ENCODE measurements at places on chromosomes 7 and 10.

- DNase-seq, result no peak
Measured at GRCh38 chr10:43027331-43027955, 49.4 kb upstream of the RET start.

GRCh38 chr10:24730811-24731210 lies 7.1 kb upstream of the ARHGAP21 start:
- no peak for DNase-seq

- DNase-seq, result no peak
Measured at GRCh38 chr10:26637521-26638275, 59.8 kb upstream of the PDSS1 start.

DNA sequence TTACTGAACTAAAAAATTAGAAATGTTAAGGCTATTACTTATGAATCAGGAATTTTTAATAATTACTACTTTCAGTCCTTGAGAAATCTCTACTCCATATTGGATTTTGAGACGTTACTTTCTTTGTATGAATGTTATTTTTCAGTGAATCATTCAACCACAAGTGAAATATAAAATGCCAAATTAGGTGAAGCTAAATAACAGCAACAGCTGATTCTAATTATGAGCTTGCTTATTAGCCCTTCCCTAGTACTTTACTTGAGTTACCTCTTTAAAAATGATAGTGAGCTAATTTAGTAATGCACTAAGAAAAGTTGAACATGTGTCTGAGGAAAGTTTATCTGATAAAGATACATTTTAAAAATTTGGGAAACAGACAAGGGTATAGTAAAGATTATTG lies 51.4 kb downstream of the PCGF5 start:
- DNase-seq, result no peak

DNA sequence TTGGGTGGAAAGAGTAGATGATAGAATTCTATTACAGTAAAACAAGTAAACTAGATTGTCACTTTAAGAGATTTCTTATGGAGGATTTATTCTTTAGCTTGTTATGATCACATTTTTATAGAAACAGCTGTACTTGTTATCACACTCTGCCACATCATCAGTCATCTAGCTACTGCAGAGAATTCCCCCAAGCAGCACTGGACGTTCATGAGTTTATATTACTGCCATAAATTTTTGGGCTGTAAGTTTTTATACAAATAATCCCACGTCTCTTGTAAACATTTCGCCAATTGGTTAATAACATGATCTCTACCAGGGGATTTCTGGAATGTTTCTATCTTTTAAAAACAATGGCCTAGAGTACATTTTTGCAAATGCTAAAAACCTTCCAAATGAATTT lies 238.8 kb downstream of the POLR1F start:
- no peak for DNase-seq

DNA sequence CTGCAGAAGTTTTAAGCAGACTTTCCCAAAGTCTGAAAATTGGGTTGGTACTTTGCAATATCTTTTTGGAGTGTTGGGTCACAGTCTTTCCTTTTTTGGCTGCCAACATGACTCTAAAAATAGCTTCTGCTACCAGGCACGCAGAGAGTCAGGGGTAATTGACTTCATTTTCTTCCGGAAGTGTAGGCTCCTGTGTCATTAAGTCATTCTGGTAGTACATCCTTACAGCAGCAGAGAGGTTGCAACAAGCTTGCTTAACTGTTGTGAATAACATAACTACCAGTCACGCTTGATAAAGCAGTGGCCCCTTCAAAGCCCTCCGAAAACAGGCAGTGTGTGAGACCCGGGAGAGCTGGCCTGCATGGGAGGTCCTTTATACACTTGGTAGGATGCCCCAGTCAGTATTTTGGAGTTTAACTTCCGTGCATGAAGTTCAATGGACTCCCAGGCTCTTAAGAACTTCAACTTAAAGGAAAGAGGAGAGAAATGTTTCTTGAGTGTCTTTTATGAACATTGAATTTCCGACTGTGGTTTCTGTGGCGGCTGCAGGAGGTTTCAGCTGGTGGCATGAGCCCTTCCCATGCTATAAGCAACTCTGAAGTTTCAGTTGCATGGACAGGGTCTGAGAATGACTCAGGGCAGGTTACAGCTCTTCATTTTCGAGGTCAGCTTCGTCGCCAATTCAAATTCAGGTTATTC lies 310.7 kb downstream of the GALNT17 start:
- DNase-seq, result no peak

GRCh38 chr10:5987747-5988146 lies 10.4 kb upstream of the IL15RA start:
- DNase-seq, result no peak

DNA sequence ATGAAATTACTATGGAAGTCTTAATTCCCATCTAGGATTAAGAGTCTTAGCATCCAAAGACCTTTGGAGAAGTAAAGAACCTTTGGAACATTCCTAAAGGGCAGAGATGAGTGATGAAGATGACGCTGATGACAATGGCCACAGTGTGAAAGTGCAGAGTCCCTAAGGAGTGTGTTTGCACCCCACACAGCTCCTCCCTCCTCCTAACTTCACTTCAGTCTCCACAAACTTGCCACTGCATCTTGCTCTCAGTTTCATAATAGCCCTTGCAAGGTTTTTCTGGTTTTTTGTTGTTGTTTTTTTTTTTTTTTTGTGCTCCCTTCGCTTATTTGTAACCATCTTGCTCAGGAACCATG lies 117.5 kb upstream of the ANLN start:
- DNase-seq, result no peak

- DNase-seq, result no peak
Measured at GRCh38 chr7:37476428-37476827, 27.8 kb upstream of the ELMO1 start.

- DNase-seq, result no peak
Measured at GRCh38 chr7:151925446-151926335, 30.6 kb upstream of the GALNTL5 start.

- no peak for DNase-seq
Measured at GRCh38 chr10:103597003-103597402, 103.5 kb downstream of the NEURL1 start.

DNA sequence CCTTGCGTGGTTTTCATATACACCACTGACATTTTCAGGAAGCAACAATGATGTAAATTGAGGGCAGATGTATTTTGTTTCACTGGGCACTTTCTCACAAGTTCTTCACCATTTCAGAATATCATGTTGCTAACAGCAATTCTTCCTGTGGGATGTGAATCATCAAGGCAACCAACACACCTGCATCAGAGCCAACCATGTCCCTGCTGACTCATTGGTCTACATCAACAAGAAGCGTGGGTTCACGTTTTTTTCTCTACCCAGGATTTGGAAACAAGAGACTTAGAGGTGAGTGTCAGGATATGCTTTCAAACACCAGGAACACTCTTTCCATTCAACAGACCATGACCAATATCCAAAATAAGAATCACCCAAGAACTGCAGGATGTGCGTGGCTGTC lies 203.9 kb downstream of the TEX36 start:
- no peak for DNase-seq

GRCh38 chr7:3194501-3195141 lies 106.4 kb upstream of the SDK1 start:
- no peak for DNase-seq

GRCh38 chr10:11357439-11357838 lies 254.0 kb downstream of the USP6NL start:
- no peak for DNase-seq

DNA sequence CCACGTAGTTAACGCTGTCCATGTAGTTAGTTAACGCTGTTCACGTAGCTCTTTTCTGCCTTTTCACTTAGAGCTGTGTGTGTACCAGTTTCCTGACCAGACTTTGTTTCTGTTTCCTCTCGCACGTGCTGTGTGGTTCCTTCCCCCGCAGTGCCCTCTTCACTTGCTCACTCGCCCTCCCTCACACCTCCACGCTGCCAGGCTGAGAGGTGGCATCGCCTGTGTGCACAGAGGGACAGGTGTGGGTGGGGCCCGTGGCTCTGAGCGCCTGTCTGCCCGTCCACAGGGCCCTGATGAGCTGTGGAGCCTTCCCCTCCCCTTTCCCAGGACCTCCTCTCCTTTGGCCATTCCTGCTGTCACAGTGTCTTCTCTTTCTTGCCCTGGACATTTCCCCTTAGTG lies 30.6 kb downstream of the WDR37 start:
- no peak for DNase-seq

DNA sequence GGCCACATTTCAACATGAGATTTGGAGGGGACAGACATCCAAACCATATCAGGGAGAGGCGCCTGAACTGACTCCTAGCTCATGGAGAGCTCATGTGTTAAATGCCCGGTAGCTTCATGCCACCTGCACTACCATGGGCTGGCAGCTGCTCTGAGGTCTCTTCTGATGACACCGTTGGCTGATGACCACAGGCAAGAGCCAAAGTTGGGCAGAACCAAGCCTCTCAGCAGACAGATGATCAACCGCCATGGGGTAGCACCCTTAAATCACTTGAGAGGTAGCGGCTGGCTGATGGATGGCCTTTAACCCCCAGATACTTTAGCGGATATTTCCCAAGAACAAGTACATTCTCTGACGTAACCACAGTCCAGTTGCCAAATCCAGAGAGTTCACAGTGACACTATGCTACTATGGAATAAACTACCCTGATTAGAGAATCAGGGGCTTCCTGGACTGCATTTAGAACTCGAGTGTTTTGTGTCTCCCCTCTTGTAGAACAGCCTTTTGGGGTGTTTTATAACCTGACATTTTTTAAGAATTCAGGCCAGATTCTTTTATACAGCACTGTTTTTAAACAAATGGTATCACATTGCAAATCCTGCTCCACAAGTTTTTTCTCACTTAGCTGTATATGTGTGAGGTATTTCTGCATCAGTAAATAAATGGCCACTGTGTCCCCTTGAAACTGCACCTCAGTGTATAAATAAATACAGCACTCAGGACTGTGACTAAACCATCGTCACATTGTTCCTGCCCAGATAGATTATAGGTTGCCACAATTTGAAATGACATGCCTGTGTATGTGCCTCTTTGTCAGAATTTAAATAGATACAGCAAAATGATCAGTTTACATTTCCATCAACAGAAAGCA lies 30.8 kb upstream of the DRGX start:
- no peak for DNase-seq

DNA sequence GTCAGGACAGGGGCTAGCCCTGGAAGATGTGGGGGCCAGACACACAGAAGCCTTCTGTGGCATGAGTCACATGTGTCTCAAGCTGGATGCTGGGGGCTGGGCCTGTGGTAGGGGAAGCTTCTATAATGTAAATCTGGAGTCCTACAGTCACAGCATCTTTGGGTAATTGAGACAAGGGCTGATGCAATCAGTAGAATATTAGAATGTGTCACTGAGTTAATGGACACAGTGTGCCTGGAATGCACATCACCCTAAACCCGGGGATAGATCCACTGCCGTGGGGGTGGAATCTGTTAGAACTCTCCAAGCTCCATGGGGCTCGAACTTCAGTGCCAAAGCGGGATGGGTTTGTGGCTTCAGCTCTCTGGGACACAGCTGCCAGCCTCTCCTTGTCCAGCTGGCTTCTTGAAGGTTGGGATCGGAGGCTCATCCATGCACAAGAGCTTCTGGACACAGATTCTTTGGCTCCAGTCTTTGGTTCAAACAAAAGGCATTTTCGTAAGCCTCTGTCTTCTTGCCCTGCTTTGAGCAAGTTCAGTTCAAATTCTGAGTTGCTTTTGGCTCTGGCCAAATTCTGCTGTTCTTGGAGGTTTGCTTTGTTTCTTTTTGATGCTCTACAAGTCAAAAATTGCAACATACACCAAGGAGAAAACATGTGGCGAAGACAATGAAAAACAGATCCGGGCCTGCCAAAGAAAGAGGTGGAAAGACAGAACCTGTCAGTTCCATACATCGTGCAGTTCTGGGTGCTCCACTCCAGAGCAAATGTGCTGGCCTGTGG lies 194.8 kb upstream of the ZNF32 start:
- DNase-seq, result no peak

DNA sequence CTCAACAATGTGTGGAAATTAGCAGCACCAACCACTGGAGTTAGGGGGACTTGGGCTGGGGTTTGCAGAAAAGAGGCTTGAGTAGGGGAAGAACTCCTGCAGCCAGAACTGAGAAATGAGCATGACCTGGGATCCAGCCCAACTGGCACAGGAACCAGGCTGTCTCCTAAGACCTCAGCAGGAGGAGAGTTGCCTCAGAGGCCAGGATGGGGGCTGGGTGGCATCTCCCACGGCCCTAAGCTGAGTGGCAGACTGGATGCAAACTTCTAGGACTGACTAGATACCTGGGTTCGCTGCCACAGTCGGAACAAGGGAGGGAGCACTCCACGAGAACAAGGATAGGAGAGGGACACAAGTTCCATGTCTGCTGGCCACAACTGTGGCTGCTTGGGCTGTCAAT lies 62.6 kb downstream of the RNF32 start:
- no peak for DNase-seq

- DNase-seq, result no peak
Measured at GRCh38 chr7:156127166-156128134, 315.2 kb upstream of the SHH start.

GRCh38 chr10:32190890-32191491 lies 134.8 kb upstream of the KIF5B start:
- DNase-seq, result no peak

- DNase-seq, result no peak
Measured at GRCh38 chr10:133126431-133127290, 33.4 kb upstream of the KNDC1 start.

All from thoracic aorta (tissue), 2 donors.